Activated CD4-positive, alpha-beta T cell treated with anti-CD3 and anti-CD28 coated beads, Interleukin-2, amount 50 U/mL, for 24 hours (primary cell): ENCODE measurements at places on chromosomes 2 and 18.

DNA sequence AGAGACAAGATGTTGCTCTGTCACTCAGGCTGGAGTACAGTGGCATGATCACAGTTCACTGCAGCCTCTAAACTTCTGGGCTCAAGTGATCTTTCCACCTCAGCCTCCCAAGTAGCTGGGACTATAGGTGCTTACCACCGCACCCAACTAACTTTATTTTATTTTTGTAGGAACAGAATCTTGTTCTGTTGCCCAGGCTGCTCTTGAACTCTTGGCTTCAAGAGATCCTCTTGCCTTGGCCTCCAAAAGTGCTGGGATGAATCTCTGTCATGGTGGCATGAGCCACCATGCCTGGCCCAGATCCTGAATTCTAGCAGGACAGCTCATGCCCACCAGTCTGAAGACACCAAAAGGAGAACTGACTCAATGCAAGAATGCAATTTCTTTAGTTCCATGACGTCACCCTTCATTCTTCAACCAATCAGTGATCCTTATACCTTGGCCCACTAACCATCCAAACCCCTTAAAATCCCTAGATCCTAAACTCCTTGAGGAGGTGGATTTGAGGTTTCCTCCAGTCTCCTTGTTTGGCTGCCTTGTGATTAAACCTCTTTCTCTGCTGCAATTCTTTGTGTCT lies 25.6 kb upstream of the CXXC1 start:
- DNase-seq = no peak

DNA sequence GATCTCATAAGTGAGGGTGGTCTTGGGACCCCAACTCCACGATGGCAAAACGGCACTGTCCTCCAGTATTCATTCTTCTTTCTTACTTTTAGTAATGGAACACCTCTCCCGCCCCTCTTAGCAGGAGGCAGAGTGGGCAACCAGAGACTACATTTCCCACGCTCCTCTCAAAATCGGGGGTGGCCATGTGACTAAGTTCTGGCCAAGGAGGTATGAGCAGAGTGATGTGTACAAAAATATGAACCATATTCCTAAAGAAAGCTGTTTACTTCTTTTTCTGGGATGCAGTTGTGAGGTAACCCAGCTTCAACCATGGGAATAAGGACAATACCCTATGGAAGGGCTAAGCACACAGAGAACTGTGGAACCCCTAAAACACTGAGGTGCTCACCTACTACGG lies 12.8 kb downstream of the REV1 start:
- DNase-seq = no peak

DNA sequence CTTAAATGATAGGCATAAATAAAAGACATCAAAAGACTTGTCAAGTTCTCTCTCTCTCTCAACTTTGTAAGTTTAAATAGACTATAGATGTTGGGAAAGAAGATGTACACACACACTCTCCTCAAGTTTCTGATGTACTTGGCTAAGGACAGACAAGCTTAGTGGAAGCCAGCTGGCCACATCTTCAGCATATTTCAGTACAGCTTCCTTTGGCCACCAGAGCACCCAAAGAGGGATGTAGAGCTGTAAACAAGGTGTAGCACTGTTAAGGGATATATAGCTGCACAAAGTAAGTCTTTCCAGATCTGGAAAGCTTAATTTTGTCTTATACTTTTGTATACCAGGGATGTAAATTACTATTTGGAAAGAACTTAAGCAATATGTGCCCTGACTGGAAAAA lies 64.3 kb upstream of the MSTN start:
- DNase-seq = no peak

DNA sequence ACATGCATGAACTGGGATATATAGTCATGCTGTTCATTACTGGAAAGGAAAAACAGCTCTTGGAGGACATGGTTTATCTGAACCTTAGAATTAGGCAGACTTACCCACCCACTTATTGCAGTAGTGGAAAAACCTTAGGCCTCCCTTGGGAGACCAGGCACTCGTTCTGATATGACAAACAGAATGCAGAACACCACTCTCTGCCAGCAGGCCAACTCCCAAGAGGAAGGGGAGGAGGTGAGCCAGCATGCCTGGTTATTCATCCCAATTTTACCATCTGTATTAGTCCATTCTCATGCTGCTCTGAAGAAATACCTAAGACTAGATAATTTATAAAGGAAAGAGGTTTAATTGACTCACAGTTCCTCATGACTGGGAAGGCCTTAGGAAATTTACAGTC lies 17.5 kb downstream of the C18orf63 start:
- no peak for DNase-seq

- DNase-seq = no peak
Measured at GRCh38 chr18:48122376-48122775, 191.9 kb upstream of the SMAD2 start.

GRCh38 chr2:28583899-28584553 lies 88.2 kb downstream of the PLB1 start:
- DNase-seq = peak; percentile 84

- DNase-seq = no peak
Measured at GRCh38 chr18:64287926-64288325, 139.0 kb upstream of the LINC00305 start.

DNA sequence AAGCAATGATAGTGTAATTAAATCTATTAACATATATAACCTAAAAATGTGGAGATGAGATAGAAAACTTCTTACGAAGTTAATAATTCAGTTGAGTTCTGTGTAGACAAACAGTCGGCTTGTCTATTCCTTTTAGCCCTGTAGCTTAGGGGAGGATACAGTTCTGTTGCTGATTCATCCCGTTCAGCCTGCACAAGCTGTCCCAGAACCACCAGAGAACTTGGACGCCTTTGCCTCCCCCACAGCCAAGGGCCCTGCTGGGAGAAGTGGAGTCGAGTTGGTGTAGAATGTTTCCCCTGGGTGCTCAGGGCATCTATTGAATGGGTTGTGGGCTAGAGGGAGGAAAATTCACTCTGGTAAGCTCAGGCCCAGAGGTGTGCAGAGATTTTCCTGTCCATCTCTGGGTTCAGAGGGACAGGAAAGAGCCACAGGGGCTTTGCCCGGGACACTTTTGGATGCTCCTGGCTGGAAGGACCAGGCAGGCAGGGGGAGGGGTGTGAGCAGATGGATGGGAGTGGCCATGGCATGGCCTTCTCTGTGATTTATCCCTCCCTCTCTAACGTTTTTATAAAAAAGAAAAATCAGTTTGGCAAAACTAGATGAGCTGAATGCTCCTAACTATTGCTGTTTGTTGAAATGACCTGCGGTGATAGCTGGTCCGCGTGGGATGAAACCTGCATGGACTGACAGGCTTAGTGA lies 42.8 kb upstream of the GALR1 start:
- no peak for DNase-seq

DNA sequence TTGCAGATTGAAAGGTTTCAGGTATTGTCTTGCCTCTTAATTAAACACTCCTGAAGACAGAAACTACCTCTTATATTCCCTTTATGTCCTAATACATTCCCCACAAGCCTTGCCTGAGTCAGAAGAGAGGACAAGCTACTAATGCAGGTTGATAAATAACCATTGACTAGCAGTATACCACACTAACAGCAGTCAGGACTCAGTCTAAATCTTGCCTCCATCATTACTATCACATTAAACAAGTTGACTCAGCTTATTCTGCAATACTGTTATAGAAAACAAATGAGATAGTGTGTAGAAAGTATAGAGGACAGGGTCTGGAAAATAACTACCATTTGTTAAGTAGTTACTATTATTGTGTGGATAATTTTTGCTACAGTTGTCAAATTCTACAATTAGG lies 63.8 kb downstream of the TTC21B start:
- DNase-seq = no peak

- DNase-seq = no peak
Measured at GRCh38 chr18:76823161-76823538, 793 bp downstream of the ZNF236 start.

GRCh38 chr2:56224316-56224715 lies 40.5 kb downstream of the CCDC85A start:
- no peak for DNase-seq

DNA sequence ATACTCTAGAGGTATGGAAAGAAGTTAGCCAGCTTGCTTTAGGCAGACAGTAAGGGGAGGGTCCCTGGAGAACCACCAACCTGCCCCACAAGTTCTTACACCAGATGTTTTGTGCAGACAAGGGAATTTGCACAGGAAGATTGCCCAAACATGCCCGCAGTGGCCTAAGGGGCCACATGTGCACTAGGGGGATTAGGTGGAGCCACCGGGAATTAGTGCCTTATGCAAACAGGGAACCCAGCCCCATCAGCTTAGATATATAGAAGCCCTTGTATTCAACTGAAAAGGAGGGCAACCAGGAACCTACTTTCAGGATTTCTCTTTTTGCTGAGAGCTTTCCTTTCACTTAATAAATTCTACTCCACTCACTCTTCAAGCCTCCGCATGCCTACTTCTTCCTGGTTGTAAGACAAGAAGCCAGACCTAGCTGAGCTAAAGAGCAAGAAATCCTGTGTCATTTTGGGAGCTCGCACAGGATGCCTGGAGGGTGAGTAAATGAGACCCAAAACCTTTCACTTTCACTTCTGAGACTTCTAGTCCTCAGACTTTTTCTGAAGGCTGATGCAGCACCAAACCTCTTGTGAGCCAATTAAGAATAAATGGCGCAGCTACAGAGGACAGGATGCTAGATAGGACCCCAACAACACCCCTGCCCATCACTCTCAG lies 146.3 kb downstream of the GCA start:
- DNase-seq = no peak

DNA sequence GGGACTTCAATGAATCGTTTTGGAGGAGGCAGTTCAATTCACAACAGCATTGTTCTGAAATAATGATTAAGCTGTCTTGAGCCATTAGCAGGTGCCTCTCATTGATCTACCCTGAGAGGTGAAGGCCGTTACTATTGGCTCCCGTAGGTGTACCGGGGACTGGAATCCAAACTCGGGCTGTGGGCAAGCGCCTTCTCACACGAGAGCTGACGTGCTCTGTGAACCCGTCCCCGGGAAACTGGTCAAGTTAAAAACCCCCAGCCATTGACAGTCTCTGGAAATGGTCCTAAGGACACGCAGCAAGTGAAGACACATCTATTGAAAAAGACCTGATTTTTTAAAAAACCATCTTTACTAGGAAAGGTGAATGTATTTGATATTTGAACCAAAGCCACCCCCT lies 8.1 kb upstream of the NFATC1 start:
- DNase-seq = no peak

GRCh38 chr2:54666131-54666633 lies 57.3 kb upstream of the EML6 start:
- no peak for DNase-seq

DNA sequence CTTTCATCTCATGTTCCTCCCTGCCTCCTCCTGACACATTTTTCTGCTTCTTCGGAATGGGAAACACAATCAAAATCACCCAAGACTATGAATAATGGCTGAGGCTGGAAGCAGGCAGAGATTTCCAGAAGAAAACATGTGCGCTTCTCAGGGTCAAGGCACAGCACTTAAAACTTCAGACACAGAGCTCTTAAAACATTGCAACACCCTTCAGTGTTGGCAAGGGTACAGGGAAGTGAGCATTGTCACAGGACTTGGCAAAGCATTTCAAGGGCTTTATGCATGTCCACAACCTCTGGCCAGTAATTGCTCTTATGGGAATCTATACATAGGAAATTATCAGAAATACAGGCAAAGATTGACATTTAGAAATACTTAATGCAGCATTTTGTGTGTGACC lies 477.6 kb upstream of the KLHL29 start:
- no peak for DNase-seq

DNA sequence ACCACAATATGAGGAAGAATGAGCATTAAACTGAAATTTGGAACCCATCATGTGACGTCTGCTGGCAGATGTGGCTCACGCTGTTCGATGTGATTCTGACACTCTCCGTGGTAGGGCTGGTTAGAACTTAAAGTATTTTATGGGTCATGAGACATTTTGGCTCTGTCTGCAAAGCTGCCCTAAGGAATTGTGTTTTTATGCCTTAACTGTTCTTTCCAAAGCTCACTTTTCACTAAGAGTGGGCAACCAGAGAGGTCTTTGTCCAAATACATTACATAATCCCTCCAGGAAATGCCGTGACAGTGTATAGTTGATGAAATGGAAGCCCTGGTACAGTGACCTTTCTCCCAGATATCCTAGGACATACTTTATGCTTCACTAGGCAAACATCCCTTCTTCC lies 119.1 kb downstream of the AQP4 start:
- no peak for DNase-seq

- no peak for DNase-seq
Measured at GRCh38 chr2:71614976-71615766, 161.8 kb downstream of the DYSF start.

GRCh38 chr2:25309402-25309801 lies 32.3 kb downstream of the DNMT3A start:
- peak; percentile 46 for DNase-seq

DNA sequence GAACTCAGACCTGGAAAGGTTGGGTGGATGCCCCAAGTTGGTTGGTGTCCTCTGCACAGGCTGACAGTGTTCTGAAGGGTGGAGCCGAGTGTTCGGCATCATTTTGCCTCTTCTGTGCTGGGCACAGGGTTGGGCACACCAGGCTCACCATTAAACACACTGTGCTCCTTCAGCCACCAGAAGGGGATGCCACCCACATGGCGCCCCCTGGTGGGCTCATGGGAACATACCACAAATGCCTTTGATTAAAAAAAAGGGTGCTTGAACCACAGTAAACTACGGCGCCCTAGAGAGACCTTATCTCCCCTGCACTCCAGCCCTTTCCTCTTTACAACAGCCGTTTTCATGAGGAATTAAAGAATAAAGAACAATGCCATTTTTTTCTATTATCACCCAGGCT lies 89.4 kb downstream of the CELF4 start:
- no peak for DNase-seq

DNA sequence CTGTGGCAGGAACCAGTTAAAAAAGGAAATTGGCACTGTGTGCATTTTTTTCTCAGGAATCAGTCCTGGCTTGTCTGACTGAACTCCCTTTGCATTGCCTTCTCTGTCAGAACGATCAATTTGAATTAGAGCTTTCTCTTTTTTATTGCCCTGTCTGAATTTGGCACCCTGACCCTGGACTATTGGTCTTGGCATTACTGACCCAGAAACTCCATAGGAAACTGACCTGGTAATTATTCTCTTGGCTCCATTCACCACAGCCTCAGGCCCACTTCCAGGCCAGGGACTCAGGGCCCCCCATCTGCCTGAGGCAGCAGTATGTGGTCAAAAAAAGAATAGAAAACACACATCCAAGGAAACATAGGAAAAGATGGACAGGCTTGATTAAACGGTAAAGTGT lies 32.0 kb upstream of the CCDC88A start:
- DNase-seq = no peak

DNA sequence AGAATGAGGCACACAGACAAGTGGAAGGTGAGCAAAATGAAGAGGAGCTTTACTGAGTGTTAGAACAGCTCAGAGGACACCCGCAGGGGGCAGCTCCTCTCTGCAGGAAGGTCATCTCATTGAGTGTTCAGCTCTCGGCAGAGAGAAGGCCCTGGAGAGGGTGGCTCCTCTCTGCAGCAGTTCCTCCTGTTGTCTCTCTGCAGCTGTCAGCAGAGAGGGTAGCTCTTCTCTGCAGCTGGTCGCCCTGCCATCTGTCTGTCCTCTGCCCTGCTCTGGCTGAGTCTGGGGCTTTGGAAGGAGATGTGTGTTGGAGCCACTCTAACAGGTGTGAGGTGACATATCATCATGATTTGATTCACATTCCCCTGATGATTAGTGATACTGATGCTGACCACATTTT lies 6.8 kb upstream of the SNTG2 start:
- DNase-seq = no peak

GRCh38 chr2:3762771-3763447 lies 59.5 kb downstream of the DCDC2C start:
- no peak for DNase-seq

- no peak for DNase-seq
Measured at GRCh38 chr2:217739741-217740140, 263.1 kb downstream of the TNS1 start.

- DNase-seq = no peak
Measured at GRCh38 chr18:79458131-79458838, 62.6 kb downstream of the NFATC1 start.

GRCh38 chr18:13660510-13660909 lies 65.8 kb downstream of the FAM210A start:
- DNase-seq = no peak
